ENCODE measurements at places on chromosomes 12 and 14.

GRCh38 chr14:91090743-91091142 lies 23.1 kb upstream of the DGLUCY start:
- no peak for DNase-seq

DNA sequence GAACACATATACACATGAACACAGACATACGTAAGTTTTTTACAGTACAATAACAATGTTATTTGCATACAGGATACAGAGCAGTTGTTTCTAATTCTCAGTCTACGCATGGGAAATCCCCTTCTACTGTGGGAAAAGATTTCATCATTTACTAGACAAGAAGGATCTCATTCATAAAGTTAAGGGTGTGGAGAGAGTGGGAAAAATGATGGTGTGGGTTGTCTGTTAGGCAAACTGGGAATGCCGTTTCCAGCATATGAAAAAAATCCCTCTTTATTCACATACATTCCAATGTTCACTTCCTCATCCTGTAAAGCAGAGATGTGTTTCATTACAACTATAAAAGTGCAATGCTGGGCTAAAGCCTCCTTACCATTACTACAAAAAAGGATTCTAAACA lies 120.9 kb downstream of the SINHCAF start:
- DNase-seq, result no peak

DNA sequence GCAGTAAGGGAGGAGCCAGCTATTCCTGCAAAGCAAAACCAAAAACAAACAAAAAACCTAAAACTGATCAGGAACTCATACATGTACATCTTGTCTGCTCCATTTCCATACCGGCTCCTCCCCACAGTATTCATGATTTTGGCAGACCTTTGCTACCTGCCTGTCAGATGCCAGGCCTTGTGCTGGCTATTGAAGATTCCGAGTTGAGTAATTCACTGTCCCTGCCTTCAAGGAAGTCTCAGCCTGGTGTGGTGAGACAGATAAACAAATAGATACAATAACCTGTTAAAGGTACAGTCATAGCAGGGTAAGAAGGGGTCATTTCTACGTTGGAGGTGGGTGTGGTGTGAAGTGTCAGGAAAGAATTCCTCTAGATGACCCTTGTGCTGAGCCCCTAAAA lies 42.7 kb downstream of the SUSD6 start:
- no peak for DNase-seq

DNA sequence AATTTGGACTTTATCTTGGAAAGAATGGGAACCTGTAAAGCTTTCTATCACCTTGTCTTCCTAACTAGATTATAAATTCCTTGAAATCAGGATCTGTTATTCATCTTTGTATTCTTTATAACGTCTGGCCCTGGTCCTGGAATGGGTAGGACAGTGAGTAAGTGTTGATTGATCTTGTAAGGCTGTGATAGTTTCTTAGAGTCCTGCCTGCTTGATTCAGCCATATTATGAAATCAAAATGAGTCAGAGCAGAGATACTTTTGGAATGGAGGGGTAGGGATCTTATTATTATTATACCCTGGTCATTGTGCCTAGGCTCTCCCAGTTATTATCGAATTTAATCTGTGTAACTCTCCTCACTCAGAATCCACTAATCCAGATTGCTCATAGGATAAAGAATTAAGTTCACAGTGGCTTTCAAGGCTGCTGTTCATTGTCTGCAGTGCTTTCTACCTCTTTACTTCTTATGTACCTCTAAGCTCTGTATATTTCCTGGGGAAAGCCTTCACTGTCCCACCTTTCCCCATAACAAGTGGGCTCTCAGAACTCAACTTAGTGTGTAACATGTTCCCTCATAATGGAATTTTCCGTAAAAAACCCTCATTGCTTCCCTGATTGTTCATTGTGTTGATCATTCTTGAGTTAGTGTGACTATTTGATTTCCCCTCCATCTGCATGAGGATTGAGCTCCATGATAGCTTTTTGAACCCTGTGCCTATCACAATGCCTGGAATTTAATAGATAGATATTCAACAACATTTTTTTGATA lies 93.3 kb downstream of the DAAM1 start:
- DNase-seq, result no peak

- DNase-seq, result no peak
Measured at GRCh38 chr12:113449839-113450238, 21.8 kb downstream of the LHX5 start.

GRCh38 chr12:77377116-77377515 lies 311.7 kb upstream of the E2F7 start:
- no peak for DNase-seq

DNA sequence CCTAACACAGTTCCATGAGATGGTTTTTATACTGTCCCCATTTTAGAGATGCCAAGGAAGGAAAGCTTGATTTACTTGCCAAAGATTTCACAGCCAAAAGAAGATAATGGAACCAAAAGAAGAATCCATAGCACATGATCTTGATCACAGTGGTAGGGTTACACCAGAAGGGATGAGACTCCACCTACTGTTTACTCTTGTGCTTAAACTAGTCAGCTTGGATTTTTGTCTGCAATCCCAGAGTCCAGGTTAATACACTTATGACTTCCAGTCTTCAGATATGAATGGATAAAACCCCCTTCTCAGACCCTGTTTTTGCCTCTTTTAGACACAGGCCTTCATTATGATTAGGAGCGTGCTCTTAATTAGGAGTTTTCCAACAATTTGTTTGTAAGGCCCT lies 454.2 kb downstream of the AEBP2 start:
- DNase-seq, result no peak

- no peak for DNase-seq
Measured at GRCh38 chr12:39723831-39724230, 104.2 kb upstream of the ABCD2 start.

- no peak for DNase-seq
Measured at GRCh38 chr12:114392909-114393308, 13.0 kb downstream of the TBX5 start.

DNA sequence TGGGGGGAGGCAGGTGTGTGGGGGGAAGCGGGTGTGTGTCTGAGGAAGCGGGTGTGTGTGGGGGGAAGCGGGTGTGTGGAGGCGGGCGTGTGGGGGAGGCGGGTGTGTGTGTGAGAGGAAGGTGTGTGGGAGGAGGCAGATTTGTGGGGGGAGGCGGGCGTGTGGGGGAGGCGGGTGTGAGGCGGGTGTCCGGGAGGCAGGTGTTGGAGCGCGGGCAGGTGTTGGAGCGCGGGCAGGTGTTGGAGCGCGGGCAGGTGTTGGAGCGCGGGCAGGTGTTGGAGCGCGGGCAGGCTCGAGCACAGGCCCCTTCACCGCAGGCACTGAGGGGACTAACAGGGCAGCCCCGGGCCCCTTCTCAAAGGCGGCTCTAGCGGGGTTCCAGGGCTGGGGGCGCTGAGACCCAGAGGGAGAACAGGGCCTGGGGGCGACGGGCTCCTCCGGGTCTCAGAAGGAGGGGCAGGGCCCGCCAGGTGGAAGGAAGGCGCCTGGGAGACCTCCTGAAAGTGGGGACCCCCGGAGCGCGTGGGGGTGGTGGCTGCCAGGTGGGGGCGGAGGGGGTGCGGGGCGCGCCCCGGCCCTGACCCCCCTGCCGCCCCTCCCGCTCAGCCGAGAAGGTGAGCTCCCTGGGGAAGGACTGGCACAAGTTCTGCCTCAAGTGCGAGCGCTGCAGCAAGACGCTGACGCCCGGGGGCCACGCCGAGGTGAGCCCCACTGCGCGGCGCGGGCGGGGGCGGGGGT lies 3.2 kb downstream of the CRIP2 start:
- no peak for DNase-seq

- DNase-seq, result no peak
Measured at GRCh38 chr14:39991041-39991440, 558.8 kb upstream of the FBXO33 start.

DNA sequence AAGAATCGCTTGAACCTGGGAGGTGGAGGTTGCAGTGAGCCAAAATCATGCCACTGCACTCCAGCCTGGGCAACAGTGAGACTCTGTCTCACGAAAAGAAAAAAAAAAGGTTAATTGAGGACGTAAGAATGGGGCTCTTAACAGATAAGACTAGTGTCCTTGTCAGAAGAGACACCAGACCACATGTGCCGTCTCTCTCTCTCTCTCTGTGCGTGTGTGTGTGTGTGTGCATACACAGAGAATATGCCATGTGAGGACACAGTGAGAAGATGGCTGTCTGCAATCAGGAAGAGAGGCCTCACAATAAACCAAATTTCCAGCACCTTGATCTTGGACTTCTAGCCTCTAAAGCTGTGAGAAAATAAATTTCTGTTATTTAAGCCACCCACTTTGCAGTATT lies 11.7 kb upstream of the ERC1 start:
- no peak for DNase-seq

DNA sequence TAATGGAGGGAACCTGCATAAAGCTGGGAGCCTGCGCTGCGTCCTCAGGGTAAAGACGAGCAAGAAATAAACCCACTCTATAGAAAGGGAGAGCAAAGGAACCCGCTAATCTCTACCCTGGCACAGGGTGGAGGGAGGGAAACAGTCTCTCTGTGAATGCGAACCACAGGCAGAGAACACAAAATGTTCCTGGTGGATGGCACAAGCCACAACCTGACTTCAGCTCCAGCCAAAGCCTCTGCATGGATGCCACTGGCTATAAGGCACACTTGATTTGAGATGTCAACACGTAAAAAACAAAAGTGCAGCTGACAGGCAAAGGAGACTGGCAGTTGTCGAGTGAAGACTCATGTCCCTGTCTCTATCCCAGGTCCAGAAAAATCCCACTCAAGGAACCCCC lies 32.4 kb downstream of the CHGA start:
- no peak for DNase-seq

DNA sequence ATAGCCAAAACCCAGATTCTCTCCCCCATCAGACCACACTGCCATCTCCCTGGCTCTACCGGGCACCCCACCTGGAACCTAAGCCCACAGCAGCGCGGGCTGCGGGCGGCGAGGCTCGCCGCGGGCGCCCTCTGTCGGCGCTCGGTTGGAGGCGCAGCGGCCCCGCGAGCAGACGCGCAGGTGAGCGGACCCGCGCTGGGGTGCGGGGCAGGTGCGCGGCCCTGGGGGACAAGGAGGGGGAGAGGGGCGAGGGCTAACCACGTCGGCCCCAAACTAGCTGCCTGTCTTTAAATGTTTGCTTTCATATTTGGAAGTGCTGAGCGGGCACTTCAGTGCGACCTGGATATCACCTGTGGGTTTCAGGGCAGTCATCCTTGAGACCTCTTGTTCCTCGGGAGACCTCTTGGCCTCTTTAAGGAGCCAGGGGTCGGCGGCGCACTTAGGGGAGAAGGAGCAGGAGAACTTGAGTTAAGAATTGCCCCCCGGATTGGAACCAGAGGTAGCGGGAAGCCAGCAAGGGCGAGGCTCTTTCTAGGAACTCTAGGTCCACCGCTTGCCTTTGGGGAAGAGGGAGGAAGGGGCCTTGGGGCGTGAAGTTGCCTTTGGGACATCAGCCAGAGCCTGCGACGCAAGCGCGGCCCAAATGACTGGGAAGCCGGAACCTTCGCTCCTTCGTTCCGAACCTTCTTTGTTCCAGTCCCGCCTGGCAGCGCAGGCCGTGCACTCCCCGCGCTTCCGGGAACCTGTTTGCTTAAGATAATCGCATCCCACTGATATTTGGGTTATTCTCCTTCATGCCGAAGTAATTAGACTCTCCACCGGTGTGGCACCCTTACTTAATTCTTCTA lies 78.7 kb downstream of the NEDD1 start:
- no peak for DNase-seq

GRCh38 chr12:24121911-24122310 lies 172.4 kb upstream of the SOX5 start:
- no peak for DNase-seq

- DNase-seq, result peak; percentile 24
Measured at GRCh38 chr12:45730348-45731189, 1.1 kb downstream of the ARID2 start.

DNA sequence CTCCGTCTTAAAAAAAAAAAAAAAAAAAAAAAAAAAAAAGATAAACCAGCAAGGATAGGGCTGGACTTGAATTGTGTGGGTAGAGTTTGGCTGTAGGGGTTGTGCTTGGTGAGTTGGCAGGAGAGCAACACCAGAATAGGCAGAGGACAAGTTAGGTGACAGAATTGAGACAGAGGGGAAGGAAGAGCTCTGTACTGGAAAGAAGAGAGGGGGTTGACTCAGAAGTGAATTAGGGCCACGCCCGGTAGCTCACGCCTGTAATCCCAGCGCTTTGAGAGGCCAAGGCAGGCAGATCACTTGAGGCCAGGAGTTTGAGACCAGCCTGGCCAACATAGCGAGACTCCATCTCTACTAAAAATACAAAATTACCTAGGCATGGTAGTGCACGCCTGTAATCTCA lies 6.1 kb upstream of the TMEM30B start:
- DNase-seq, result no peak

GRCh38 chr14:99616832-99617800 lies 13.1 kb upstream of the CCDC85C start:
- no peak for DNase-seq

DNA sequence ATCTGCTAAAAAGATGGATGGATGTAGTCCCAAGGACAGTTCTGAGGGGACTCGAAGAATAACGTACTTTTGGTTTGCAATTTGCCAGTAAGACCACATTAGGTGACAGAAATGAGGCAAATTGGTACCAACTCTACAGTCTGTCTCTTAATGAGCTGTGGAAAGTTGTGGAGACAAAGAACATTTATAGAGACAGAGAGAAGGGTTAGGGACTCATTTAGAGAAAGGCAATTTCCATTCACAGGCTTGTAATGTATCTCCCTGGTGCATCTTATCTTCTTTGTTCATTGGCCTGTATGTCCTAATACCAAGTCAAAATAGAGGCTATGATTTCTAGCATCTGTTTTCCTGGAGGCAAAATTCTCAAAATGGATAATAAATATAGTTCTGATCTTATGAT lies 177.5 kb downstream of the ANO4 start:
- no peak for DNase-seq

- no peak for DNase-seq
Measured at GRCh38 chr12:68036642-68037041, 47.4 kb downstream of the IFNG-AS1 start.

- no peak for DNase-seq
Measured at GRCh38 chr12:25326326-25326725, 75.6 kb upstream of the KRAS start.

DNA sequence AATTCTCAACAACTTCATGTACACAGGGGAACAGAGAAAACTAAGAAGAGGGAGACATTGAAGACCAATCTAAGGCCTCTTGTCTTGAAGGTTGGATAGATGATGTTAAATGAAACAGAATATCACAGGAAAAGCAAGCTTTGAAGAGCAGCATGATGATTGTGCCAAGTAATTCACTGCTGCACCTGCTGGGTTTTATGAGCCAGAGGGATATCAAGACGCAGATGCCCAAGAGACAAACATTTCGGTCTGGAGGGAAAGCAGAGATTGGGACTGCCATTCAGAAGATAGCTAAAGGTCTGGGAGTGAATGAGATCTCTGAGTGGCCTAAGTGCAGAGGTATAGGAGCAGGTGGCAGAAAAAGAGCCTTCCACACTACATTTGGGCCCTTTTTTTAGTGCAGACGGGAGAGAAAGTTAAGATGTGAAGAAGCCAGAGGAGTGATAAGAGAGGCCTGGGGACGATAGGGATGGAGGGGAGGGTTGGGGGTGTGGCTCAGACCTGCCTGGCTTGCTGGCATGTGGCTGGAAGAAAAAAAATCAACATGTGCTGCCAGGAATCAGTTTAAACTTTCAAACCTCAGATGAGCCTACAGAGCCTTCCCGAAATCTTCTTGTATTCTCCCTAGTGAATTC lies 200.6 kb downstream of the AEBP2 start:
- DNase-seq, result no peak

GRCh38 chr12:132500142-132500855 lies 10.3 kb downstream of the FBRSL1 start:
- no peak for DNase-seq

GRCh38 chr14:100115726-100116125 lies 43.7 kb downstream of the DEGS2 start:
- no peak for DNase-seq

Data from amniotic stem cell (primary cell).